GM23248 (cell line): ENCODE measurements at places on chromosomes 13 and 19. TPM values are rescaled to one million over a fixed set of nuclear protein-coding genes. Genes with fewer than 3 reads are reported as not detected.
A peak's percentile ranks its signal among the peaks of the same experiment; 100 is the strongest.

DNA sequence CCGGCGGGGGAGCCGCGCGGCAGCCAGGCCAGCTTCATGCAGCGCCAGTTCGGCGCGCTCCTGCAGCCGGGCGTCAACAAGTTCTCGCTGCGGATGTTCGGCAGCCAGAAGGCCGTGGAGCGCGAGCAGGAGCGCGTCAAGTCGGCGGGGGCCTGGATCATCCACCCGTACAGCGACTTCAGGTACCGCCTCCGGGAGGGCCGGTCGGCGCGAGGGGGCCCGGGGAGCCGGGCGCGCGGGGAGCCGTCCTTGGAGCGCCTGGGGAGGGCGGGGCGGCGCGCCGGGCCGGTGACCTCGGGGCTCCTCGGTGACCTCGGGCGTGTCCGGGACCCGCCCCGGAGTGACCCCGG, 690 bp downstream of the HCN2 start:
- H3K36me3 ChIP-seq, result no peaks in the 10 kb centered on the region
- H3K27me3 ChIP-seq, result no peaks in the 10 kb centered on the region; the same call in 1 of the 2 replicates
- peak; percentile 65 for DNase-seq
- H3K4me3 ChIP-seq, result peak overlapping the region; percentile 51
- no peak overlapping the region for H3K27ac ChIP-seq

- H3K27me3 ChIP-seq, result no peaks in the 10 kb centered on the region
- no peak overlapping the region for H3K27ac ChIP-seq
- no peak overlapping the region for H3K4me3 ChIP-seq
- no peaks in the 10 kb centered on the region for H3K4me1 ChIP-seq
- peak; percentile 35 for DNase-seq
Measured at GRCh38 chr19:13463296-13463695, 43.0 kb downstream of the CACNA1A start.

Gene RAB3A
- 1.4 and 1.8 TPM in 2 replicates for total RNA-seq

Gene SLC25A41
- not detected in 2 replicates for total RNA-seq

DNA sequence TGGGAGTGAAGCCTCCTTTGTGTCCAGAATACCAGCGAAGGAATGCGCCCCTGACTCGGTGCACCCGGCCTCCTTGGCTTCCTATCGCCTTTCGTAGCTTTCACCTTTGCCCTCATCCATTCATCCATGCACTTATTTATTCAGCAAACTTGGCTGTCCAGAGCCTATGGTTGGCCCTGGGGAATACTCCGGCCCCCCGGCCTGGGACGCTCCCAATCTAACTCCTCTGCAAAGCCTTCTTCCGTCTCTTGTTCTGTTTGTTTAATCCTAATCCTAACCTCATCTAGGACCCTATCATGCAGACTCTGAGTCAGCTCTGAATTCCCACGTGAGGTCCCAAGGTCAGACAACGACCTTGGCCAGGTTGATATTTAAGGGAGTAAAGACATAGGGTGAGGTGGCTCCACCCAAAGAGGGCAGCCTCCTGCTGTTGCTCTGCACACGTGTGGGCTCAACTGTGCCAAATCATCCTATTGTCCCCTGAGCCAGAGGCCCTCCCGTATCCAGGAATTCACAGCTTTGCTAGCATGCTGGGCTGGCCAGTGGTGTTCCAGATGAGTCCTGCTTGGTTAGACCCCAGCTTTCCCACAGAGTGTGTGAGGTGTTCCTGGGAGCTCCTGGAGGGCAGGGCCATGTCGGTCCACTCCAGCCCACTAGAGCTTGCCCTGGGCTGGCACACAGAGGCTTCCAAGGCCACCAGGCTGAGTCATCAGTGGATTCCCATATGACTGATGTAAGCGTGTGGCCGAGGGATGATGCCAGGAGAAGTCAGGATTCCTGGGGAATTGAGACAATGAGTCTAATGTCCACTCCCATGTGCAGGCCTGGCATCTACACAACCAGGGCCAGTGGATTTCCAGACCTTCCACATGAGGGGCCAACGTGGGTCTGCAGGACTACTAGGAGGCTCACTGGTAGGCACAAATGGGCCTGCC, 6.5 kb upstream of the CCNE1 start:
- no peaks in the 10 kb centered on the region; the same call in 1 of the 2 replicates for H3K4me1 ChIP-seq
- H3K4me3 ChIP-seq, result no peak overlapping the region
- H3K36me3 ChIP-seq, result no peaks in the 10 kb centered on the region
- H3K27me3 ChIP-seq, result no peaks in the 10 kb centered on the region
- H3K27ac ChIP-seq, result no peak overlapping the region

Gene CEACAM7
- not detected in 2 replicates for total RNA-seq

- DNase-seq, result no peak
- no peak overlapping the region for H3K4me3 ChIP-seq
- no peak overlapping the region for H3K27ac ChIP-seq
- no peaks in the 10 kb centered on the region for H3K4me1 ChIP-seq
- H3K36me3 ChIP-seq, result no peaks in the 10 kb centered on the region
Measured at GRCh38 chr19:30598688-30599087, 226.5 kb downstream of the ZNF536 start.

DNA sequence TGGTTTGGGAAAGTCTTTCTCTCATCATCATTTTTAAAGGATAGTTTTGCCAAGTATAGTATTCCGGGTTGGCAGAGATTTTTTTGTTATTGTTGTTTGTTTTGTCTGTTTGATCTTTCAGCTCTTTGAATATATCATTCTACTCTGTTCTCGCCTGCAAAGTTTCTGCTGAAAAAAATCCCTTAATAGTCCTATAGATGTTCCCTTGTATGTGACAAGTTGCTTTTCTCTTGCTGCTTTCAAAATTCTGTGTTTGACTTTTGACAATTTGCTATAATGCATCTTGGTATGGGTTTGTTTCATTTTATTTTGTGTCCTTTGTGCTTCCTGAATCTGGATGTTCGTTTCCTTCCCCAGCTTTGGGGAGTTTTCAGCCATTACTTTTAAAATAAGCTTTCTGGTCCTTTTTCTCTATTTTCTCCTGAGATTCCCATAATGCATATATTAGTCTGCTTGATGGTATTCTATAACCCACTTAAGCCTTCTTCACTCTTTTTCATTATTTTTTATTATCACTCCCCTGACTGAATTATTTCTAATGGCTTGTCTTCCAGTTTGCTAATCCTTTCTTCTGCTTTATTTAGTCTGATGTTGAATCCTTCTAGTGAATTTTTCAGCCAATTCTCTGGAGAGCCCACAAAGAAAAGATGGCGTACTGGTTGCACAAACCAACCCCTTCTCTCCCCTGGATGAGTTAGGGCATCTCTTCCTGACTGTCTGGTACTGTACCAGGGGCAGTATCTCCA, 14.6 kb downstream of the ZNF569 start:
- no peak for DNase-seq
- no peak overlapping the region for H3K27ac ChIP-seq
- H3K36me3 ChIP-seq, result peaks cover 54% of the 10 kb centered on the region
- no peak overlapping the region for H3K4me3 ChIP-seq
- no peaks in the 10 kb centered on the region for H3K27me3 ChIP-seq

GRCh38 chr13:22828081-22828480, 352.7 kb upstream of the SGCG start:
- H3K4me1 ChIP-seq, result no peaks in the 10 kb centered on the region
- no peak overlapping the region for H3K4me3 ChIP-seq
- H3K27me3 ChIP-seq, result no peaks in the 10 kb centered on the region
- DNase-seq, result peak; percentile 1
- H3K36me3 ChIP-seq, result no peaks in the 10 kb centered on the region

- no peaks in the 10 kb centered on the region for H3K27me3 ChIP-seq
- DNase-seq, result no peak
- no peaks in the 10 kb centered on the region for H3K4me1 ChIP-seq
- H3K4me3 ChIP-seq, result no peak overlapping the region
- no peak overlapping the region for H3K27ac ChIP-seq
- H3K36me3 ChIP-seq, result no peaks in the 10 kb centered on the region
Measured at GRCh38 chr13:71685072-71685471, 181.9 kb downstream of the DACH1 start.

GRCh38 chr13:40994581-40995230, 24.4 kb downstream of the ELF1 start:
- no peaks in the 10 kb centered on the region for H3K27me3 ChIP-seq
- no peak overlapping the region for H3K27ac ChIP-seq
- no peaks in the 10 kb centered on the region for H3K36me3 ChIP-seq
- DNase-seq, result no peak
- no peaks in the 10 kb centered on the region for H3K4me1 ChIP-seq

- no peak for DNase-seq
- no peaks in the 10 kb centered on the region for H3K36me3 ChIP-seq
- no peak within 1 kb of the TSS for H3K27ac ChIP-seq
- no peak within 1 kb of the TSS for H3K4me3 ChIP-seq
- H3K27me3 ChIP-seq, result no peaks in the 10 kb centered on the region
- no peaks in the 10 kb centered on the region for H3K4me1 ChIP-seq
Measured at GRCh38 chr19:53824134-53824611, at the start of gene NLRP12. TSS of gene NLRP12 (minus strand) at chr19:53824314. CDS start at chr19:53824174, 140 bp downstream.

DNA sequence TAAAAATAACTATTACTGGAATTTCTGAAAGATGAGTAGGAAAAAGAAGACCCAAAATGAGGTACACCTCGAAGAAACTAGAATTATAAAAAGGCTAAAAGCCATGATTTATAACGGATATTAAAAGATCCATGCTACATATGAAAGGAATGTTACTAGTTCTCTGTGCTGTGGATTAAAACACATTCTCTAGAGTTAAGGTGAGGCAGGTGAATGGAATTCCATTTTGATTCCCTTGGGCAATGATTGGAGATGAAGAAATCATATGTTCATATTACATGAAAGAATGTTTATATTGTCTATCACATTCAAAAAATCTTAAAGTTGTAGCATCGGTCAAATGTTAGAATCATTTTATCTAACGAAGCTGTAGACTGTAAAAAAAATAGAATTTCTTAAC, 783.7 kb downstream of the PCDH9 start:
- no peaks in the 10 kb centered on the region for H3K4me1 ChIP-seq
- no peaks in the 10 kb centered on the region for H3K27me3 ChIP-seq
- DNase-seq, result no peak
- H3K27ac ChIP-seq, result no peak overlapping the region
- H3K36me3 ChIP-seq, result no peaks in the 10 kb centered on the region

Gene ZNF491
- 1.6 and 3.0 TPM in 2 replicates for total RNA-seq

- H3K27me3 ChIP-seq, result no peaks in the 10 kb centered on the region
- DNase-seq, result peak; percentile 88
- H3K36me3 ChIP-seq, result no peaks in the 10 kb centered on the region
- H3K4me3 ChIP-seq, result peak within 1 kb of the TSS; percentile 98
- peaks cover 15% of the 10 kb centered on the region for H3K4me1 ChIP-seq
- H3K27ac ChIP-seq, result peak within 1 kb of the TSS; percentile 53
Measured at GRCh38 chr13:98142380-98143156, at the start of gene FARP1. TSS of gene FARP1 (plus strand) at chr13:98143094. CDS start at chr13:98213243, 70,149 bp downstream.

GRCh38 chr13:114140906-114141250, 8.5 kb upstream of the RASA3 start:
- no peaks in the 10 kb centered on the region for H3K4me1 ChIP-seq
- no peaks in the 10 kb centered on the region for H3K36me3 ChIP-seq
- H3K27ac ChIP-seq, result no peak overlapping the region
- no peaks in the 10 kb centered on the region for H3K27me3 ChIP-seq

Gene ZNF837
- total RNA-seq, result 2.5 and 5.3 TPM in 2 replicates

Gene CDKN2D
- total RNA-seq, result 7.8 and 8.5 TPM in 2 replicates

DNA sequence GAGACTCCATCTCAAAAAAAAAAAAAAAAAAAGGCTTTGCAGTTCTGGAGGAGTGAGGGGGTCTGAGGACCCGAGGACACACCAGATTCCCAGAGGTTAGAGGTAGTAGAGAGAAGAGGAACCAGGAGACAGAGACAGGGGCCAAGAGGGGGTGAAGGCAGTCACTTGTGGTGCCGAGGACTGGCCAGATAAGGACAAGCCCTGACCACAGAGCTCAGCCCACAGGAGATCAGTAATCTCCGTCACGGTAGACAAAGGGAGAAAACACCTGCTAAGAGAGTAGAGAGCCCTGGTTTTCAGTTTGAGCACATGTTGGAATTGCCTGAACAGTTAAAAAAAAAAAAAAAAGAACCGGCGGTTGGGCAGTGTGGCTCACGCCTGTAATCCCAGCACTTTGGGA, 1.7 kb upstream of the PRAM1 start:
- H3K27me3 ChIP-seq, result no peaks in the 10 kb centered on the region
- H3K36me3 ChIP-seq, result no peaks in the 10 kb centered on the region
- H3K4me3 ChIP-seq, result no peak overlapping the region
- H3K27ac ChIP-seq, result no peak overlapping the region
- H3K4me1 ChIP-seq, result no peaks in the 10 kb centered on the region

Gene ZNF607
- 2.4 and 3.7 TPM in 2 replicates for total RNA-seq

DNA sequence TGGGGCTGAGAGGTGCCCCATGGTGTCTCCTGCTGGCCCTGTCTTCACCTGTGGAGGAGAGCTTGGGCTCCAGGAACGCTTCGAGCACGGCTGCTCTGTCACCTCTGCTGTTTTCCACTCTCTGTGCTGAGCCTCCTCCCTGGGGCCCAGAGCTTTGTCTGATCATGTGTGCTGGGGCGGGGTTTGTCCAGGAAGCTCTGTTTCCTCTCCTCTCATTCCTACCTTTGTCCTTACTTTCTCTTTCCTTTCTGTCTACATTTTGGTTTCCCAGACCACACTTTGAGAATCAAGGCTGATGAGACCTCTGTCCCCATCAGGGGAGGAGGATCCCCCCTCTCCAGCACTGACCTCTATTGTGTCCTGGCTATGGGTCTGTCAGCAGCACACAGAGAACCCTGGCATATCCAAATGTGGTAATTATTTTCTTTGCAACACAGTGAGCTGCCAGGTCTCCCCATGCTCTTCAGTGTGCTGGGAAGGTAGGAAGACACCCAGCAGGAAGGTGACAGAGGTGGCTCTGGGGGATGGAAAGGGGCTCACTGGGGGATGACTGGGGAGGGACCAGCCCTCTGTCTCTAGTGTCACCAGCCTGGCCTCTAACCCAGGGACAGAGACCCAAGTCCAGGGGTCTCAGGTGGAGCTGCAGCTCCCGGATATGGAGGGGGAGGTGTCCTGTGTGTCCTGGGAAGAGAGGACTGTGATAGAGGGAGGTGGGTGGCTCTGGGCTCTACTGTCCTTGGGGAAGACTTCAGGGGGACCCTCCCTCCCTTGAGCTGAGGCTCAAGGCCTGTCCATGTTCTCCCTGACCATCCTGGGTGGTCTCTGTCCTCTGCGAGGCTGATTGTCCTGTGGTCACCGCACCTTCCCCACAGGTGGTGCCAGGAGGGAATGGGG, at the start of gene CEACAM1:
CEACAM1 (minus strand) TSS at position 128 of the 894 bp plus-strand sequence; CDS start at position 21, 107 bp downstream.
- no peaks in the 10 kb centered on the region for H3K4me1 ChIP-seq
- H3K27ac ChIP-seq, result no peak within 1 kb of the TSS
- H3K36me3 ChIP-seq, result no peaks in the 10 kb centered on the region
- H3K4me3 ChIP-seq, result no peak within 1 kb of the TSS
- H3K27me3 ChIP-seq, result peaks cover 12% of the 10 kb centered on the region

GRCh38 chr13:65894049-65894448, 1336.1 kb downstream of the PCDH9 start:
- DNase-seq, result no peak
- H3K27me3 ChIP-seq, result no peaks in the 10 kb centered on the region
- H3K4me3 ChIP-seq, result no peak overlapping the region
- H3K27ac ChIP-seq, result no peak overlapping the region
- no peaks in the 10 kb centered on the region for H3K4me1 ChIP-seq
